Stimulated activated CD4-positive, alpha-beta T cell treated with anti-CD3 and anti-CD28 coated beads, Interleukin-1b, Interleukin-23, amount 100 ng/mL, for 1 hour (primary cell): ENCODE measurements at places on chromosomes 16 and 17.
A peak's percentile ranks its signal among the peaks of the same experiment; 100 is the strongest.

- no peak for DNase-seq
Measured at GRCh38 chr17:44384281-44384822, 5.1 kb downstream of the ITGA2B start.

- no peak for DNase-seq
Measured at GRCh38 chr16:5633845-5634440, 536.3 kb upstream of the EEF2KMT start.

- DNase-seq: no peak
Measured at GRCh38 chr17:37787055-37787757, 42.3 kb upstream of the HNF1B start.

- no peak for DNase-seq
Measured at GRCh38 chr16:19810817-19811731, 73.6 kb downstream of the GPRC5B start.

- no peak for DNase-seq
Measured at GRCh38 chr16:22240023-22240710, 34.1 kb downstream of the EEF2K start.

- no peak for DNase-seq
Measured at GRCh38 chr16:73034374-73034773, 13.6 kb downstream of the ZFHX3 start.

GRCh38 chr17:48025904-48026501, 11.6 kb downstream of the COPZ2 start:
- DNase-seq: no peak

DNA sequence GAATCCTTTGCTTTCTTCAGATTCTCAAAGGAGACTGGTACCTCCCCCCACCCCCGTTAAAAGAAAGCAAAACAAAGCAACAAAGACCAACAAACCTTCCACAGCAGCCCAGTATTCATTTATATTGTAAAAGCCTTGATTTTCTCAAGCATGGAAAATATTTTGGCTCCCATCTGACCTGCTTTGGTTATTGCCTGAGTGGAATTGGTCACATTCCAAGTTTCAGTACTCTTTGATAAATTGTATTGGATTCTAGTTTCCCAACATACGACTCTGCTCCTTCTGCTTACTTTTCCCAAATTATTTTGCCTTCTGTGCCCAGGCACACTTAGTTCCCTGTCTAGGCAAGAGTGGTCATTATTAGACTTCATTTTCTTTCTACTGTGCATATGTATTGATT, 1.3 kb downstream of the ABCC11 start:
- no peak for DNase-seq

- no peak for DNase-seq
Measured at GRCh38 chr17:31724026-31724425, 135.0 kb downstream of the COPRS start.

DNA sequence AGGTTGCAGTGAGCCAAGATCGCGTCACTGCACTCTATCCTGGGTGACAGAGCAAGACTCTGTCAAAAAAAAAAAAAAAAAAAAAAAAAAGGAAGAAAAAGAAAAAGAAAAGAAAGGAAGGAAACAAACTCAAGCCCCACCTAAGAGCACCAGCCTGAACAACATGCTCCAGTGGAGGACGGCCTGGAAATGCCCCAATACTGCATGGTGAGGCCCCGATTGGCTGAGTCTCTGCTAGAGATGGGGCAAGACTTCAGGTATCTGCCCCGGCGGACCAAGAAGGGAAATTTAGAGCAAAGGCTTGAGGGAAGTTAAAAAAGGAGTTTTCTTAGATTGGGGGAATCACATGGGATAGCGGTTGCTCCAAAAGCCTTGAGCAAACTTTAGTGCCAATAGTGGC, 10.4 kb upstream of the ZNF652 start:
- no peak for DNase-seq

GRCh38 chr17:1384905-1385435, 15.1 kb downstream of the YWHAE start:
- no peak for DNase-seq

DNA sequence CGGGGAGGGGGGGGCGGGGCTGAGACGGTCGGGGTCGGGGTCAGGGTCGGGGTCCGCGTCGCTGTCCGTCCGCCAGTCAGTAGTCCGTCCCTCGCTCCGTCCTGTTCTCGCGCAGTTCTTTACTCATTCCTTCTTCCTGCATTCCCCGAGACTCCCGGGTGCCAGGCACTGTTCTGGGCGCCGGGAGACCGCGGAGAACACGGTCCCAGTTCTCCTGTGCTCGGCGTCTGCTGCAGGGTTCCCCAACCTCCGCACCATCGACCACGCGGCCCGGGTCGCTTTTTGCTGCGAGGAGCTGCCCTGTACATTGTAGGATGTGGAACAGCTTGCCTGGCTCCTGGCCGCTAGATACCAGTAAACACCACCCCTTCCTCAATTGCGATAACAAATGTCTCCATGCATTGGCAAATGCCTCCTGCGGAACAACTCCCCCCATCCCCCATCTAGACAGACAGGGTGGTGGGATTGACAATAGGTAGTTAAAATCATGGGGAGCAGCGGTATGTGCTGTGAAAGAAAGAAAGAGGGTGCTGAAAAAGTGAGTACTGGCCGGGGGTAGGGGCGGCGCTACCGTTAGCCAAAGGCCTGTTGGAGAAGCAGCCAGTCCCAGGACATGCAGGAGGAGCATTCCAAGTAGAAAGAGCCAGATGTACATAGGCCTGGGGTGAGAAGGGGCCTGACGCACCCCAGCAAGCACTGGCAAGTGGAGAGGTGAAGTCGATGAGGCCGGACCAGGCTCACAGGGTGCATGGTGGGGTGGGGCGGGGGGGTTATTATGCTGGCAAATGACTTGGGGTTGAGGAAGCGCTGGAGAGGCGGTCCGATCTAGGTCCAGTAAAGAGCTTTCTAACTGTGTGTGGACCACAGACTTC, 631 bp downstream of the TRAF7 start:
- no peak for DNase-seq

GRCh38 chr16:85190572-85190971, 78.3 kb upstream of the CIBAR2 start:
- DNase-seq: no peak

GRCh38 chr16:48365601-48366164, 19.5 kb downstream of the SIAH1 start:
- DNase-seq: peak; percentile 44

- DNase-seq: no peak
Measured at GRCh38 chr17:2020721-2021120, 4.4 kb downstream of the RTN4RL1 start.

DNA sequence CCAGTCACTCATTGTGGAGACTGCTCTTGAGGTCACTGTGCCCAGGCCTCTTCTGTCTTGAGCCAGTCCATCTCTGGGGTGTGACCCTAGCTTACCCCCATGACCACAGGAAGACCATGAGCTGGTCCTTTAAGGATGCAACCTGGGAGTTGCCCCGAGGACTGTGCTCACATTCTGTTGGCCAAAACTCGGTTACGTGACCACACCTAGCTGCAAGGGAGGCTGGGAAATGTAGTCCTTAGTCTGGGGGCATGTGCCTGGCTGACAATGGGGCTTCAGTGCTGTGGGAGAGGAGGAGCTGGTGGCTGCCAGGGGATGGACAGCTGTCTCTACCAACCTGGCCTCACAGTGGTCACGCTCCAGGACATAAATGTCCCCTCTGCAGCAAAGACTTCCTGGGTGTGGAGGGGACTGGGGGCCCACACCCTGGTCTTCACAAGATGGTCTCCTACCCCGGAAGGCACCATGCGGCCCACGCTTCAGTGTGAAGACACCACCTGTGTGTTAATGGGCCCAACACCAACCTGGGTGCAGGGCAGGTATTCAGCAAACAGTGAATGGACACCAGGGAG, 55.4 kb downstream of the JPH3 start:
- no peak for DNase-seq

DNA sequence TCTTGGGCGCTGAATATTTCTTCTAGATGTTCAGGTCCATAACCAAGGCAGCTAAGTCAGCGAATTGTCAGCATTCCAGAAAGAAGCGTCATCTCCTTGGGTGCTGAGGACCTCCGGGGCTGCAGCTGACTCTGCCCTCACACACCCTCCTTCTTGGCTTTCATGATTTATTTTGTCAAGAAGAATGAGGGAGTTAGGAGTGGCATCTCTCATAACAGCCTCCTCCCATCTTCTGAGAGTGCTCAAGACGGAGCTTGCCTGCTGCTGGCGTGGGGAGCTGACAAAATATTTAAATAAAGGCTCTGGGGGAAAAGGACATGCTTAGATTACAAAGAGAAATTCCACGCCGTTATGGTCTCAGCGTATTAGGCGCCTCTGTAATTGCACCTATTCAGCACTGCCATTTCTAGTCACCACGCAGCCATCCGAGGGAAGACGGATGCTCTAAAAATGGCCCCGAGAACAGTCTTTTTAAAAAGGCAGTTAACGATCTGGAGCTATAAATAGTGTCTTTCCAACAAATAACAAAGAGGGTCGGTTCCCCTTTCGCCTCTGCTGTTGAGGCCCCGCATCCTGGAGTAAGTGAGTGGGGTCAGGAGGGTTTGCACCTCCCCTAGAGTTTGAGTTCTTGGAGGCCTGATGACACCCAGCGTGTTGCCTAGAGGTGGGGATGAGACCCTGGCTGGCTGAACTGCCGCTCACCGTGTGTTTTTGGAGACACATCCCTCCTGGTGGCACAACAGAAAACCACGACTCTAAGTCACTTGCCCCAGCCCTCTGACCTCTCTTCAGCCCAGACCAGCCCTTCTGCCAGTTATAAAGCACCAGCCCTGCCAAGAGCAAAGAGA, 187.0 kb downstream of the CCDC182 start:
- DNase-seq: no peak

DNA sequence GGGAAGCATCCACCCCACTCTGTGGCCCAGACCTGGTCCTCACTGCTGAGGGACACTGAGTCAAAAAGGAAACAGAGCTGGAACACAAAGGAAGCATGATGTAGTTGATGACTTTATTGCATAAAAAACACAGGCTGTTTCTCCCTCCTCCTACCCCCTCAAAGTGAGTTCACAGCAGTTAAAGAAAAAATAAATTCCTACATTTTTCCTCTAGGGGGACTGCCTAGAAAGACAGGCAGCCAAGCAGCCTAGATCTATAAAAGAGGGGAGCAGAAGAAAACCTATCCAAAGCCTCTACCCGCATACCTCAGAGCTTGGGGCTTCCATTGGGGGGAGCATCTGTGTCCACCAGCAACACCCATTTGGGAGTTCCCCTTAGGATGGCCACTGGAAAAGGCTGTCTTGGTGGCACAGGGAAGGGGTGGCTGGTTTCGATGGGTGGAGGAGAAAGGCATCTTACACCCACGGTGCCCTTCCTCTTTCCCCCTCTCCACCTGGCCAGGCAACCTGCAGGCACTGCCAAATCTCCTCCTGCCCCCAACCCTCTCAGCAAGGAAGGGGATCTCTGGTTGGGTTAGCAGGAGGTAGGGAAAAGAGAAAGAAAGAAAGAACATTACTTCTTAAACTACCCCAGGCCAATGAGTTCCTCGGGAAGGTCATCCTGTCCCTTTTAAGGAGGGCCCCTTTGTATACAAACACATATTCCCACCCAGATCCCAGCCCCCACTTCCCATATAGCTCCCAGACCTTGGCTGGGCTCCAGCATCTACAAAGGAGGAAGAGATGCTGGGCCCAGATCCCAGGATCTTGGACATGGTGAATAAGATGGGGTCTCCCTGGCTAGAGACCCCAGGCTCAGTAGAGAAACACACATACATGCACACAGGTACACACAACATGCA, 4.0 kb upstream of the SCRN2 start:
- DNase-seq: no peak
